Urothelium cell line (cell line): ENCODE measurements at places on chromosomes 7 and 10.

GRCh38 chr7:106365252-106366005, 80.6 kb upstream of the NAMPT start:
- no peak for DNase-seq

DNA sequence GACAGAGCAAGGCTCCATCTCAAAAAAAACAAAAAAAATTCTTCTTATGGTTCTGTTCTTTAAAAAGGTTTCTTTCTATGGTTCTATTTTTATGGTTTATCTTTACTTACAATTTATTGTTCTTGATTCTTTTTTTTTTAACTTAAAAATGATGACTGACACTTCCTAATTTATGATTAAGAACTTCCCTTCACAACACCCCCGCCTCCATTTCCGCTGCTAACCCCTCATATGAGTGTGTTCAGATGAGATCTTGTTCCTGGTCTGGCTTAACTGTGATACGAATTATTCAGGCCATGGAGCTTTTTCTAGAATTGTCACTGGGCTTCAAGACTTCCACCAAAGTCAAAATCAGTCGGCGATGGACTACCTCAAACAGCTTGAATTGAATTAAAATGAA, 33.9 kb downstream of the PTER start:
- DNase-seq, result no peak

GRCh38 chr10:62772186-62772974, 32.1 kb upstream of the ADO start:
- DNase-seq, result no peak

DNA sequence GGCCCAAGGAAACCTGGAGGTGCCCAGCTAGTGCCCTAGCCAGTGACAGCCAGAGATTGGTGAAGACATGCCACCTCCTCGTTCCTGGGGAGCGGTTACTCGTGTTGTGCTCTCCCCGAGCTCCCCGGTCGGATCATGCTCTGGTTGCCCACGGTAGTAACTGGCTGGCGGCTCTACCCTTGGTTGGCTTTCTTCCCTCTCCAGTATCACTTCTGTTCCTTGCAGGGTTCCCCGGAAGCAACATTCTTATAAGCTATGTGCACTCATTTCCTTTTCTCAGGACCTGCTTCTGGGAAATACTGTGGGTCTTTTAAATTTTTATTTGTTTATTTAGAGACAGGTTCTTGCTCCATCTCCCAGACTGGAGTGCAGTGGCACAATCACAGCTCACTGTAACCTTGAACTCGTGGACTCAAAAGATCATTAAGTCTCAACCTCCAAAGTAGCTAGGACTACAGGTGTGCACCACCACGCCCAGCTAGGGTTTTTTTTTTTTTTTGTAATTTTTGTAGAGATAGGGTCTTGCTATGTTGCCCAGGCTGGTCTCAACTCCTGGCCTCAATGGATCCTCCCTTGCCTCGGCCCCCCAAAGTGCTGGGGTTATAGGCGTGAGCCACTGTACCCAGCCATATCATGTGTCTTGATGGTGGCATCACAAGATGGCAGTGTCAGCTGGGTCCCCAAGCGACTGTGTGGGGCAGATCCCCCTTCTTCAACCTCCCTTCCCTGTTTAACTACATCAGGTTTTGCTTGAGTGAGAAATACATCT, 6.9 kb upstream of the CALHM1 start:
- DNase-seq, result no peak

DNA sequence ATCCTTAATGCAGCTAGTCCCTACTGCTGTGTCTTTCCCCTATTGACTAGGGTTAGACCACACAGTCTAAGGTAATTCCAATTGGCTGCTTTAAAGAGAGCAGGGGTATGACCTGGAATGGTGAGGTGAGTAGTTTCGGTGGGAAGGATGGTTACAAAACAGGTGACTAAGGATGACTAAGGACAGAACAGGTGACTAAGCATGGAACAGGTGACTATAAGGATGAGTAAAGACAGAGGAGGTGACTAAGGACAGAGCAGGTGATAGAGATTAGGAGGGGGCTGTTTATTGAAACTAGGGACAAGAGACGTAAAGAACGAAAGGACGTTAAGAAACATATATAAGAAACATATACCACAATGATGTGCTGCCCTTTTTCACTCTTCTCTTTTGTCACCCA, 145.1 kb upstream of the TMEM106B start:
- no peak for DNase-seq

- DNase-seq, result no peak
These were observed 258.8 kb downstream of the CELF2 start for GRCh38 chr10:11276449-11276990.

DNA sequence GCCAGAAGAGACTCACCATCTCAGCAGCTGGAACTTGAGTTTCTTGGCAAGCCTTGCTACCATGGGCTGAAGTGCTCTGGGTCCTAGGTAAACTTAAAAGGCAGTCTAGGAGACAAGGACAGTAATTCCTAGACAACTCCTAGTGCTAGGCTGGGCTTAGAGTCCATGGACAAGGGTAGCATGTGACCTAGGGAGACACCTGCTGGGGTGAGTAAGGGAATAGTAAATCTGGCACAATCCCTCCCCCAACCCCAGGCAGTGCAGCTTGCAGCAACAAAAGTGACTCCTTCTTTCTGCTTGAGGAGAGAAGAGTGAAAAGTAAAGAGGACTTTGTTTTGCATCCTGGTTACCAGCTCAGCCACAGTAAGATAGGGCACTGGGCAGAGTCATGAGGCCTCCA, 316.5 kb upstream of the IMMP2L start:
- DNase-seq, result no peak

DNA sequence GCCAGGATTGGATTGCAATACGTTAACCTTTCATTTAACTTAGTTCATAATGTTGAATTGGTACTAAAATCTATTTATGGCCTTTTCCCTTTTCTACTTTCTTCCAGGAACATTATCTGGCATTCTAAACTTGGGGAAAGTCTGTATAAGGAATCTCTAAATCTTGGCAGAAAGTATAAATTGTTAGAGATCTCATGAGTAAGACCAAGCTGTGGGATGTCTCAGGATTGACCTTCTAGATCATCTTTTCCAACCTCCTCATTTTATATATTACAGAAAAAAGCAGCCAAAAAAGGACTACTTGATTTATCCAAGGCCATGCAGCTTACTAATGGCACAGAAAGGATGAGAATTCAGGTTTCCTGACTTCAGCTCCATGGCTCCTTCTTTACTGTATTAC, 598.3 kb downstream of the INHBA start:
- DNase-seq, result no peak

DNA sequence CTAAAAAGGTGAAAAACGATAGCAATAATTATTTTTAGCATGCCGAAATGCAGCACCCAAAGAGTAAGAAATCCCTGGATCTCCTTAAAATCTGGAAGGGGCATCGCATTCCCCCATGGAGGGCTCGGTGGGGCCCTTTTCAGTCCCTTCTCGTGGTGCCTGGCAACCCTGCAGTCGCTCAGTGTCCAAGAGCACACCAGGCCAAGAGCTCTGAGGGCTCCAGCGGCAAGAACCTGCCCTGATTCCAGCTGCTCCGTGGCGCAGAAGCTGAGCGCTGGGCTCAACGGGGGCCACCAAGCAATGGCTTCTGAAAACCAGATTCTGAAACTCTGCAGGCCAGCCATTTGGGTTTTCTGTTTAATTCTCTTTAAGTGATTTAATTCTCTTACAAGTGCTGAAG, 131.2 kb downstream of the PRKAG2 start:
- no peak for DNase-seq

DNA sequence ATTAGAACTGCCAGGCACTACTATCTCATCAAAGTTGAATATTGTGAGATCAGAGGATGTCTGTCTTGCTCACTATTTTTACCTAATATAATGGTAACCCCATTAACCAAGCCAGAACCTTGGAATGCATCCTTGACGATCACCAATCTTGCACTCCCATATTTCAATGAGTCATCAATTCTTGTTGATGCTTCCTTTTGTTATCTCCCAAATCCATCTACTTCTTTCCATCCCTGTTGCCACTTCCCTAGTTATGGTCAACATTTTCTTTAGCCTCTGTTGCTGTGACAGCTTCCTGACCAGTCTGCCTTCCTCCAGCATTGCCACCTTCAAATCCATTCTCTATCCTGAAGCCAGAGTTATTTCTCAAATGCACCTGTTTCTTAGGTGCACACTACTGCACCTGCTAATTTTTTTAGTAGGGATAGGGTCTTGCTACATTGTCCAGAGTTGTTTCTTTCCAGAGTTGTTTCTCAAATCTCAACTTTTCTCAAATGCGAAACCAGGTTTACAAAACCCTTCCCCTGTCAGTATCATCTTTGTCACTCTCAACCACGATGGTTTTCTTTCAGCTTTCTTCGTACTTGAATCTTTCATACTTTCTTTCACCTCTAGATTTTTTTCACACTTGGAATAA, 15.7 kb downstream of the ITGA8 start:
- DNase-seq, result no peak

- DNase-seq, result peak; percentile 14
These were observed 99.0 kb upstream of the PHF14 start for GRCh38 chr7:10874666-10875065.

DNA sequence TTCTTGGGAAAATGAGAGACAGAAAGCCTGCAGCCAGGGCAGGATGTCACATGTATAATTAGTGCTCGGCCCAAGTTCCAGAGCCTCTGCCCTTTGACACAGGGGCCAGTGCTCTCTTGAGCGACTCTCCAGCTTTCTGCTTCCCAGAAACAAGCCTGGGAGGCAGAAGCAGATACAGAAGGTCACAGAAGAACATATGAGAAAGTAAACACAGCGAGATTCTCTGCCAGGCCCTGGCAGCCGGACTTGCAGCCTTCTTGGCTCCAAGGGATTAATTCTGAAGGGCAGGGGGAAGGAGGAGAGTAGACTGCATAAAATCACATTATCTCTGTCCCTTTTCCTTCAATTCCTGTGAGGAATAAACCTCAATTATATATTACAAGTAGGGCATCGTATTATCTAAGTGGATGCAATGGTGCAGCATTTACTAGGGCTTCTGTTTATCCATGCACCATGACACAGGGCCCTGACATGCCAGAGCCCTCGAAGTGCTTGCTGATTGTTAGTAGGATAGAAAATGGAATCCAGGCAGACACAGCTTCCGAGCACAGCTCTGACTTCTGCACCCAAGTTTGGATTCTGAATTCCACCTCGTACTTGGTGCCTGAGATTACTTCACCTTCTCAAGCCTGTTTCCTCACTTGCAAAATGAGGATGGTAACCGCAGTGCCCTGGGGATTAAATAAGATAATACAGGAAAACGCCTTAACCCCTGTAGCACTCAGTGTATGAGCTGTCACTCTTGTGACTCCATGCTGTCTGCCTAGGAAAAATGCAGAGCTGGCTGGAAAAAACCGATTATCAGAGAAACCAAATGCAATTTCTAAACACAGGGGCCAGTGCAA, 536.5 kb downstream of the TNS3 start:
- no peak for DNase-seq
